Mucosa of descending colon (tissue), 3 donors: ENCODE measurements at places on chromosomes 11 and 22.

DNA sequence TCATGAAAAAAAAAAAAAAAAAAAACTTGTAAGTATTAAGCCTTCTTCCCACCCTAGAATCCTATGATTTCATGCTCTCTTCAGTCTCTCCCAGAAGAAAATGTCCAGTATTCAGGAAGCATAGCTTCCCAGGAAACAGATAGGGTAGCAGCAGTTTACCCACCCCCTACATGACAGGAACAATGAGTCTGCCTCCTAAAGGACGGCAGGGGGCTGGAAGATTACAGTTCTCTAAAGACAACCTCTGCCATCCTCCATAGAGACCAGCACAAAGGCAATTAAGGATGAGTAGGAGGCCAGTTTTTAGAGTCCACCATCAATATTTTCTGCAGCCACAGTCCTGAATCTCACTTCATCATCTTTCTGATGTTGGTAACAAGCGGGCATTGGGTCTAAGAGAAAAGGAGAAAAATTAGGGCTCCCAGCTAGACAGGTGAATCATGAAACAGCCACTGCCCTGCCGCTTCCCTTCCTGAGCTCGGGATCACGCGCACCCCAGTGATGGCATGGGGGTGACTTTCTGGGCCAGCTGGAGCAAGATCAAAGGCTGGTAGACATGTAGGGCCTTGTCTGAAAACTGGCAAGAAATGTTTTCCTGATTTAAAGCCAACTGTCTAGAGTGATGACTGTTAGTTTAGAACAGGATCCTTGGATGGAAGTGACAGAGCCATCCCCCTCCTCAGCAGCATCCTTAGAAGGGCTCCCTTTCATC lies 322.8 kb downstream of the LARGE1 start:
- DNase-seq: no peak

- no peak for DNase-seq
Observed at GRCh38 chr11:94741022-94741679, 27.0 kb upstream of the AMOTL1 start.

GRCh38 chr22:19815093-19815822 lies 39.4 kb downstream of the GNB1L start:
- DNase-seq: no peak

GRCh38 chr22:29701155-29701999 lies 18.4 kb upstream of the CABP7 start:
- no peak for DNase-seq
